ENCODE measurements at places on chromosomes 2 and 18. TPM values are rescaled to one million over a fixed set of nuclear protein-coding genes. Genes with fewer than 3 reads are reported as not detected.

RGPD8 gene
- total RNA-seq = 13.1 TPM

CRYBA2 gene
- total RNA-seq = not detected

SNTG2 gene
- total RNA-seq = 2.0 TPM

GKN1 gene
- not detected for total RNA-seq

RNF125 gene
- total RNA-seq = 6.1 TPM

GYPC gene
- 51.1 TPM for total RNA-seq

RTP5 gene
- not detected for total RNA-seq

TMEM163 gene
- 36.1 TPM for total RNA-seq

MARCHF4 gene
- total RNA-seq = 0.09 TPM

SLC9A2 gene
- 19.9 TPM for total RNA-seq

MALT1 gene
- total RNA-seq = 20.8 TPM

BCS1L gene
- 36.4 TPM for total RNA-seq

DSG4 gene
- total RNA-seq = not detected

MBP gene
- total RNA-seq = 91.4 TPM

KIF3C gene
- 10.1 TPM for total RNA-seq

GBX2 gene
- total RNA-seq = not detected

RRM2 gene
- 5.4 TPM for total RNA-seq

TET3 gene
- 19.3 TPM for total RNA-seq

MAP3K20 gene
- total RNA-seq = 90.0 TPM

SERPINB13 gene
- not detected for total RNA-seq

ZNF804A gene
- total RNA-seq = 4.1 TPM
